ENCODE measurements at places on chromosomes 2 and 18.

DNA sequence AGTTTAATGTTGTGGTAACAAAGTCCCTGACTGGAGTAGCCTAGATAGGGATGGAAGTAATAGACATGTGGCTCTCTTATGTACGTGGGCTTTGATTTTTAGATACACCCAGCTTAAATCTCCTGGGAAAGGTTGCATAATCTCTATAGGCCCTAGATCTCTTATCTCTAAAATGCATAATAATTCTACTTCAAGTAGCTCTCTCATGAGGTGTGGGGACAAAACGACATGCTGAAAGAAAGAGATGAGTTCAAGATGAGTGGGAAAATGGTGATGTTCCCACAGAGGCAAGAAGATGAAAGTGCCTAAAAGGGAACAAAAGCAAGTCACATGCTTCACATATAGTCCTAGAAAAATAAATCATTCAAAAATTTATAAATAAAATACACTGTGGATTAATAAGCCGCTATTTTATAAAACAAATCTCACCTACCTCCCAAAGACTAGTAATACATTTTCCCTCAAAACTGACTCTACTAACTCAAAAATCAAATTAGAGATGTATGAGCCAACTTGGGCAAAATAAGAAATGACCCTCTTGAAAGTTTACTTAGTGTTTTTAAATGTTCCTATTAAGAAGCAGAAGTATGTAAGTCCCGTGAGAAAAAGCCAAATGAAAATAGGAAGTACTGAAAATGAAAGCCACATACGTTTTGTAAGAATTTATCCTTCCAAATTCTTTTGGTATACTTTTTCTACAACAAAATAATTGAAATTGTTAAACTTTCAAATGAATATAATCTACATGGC is 148.2 kb upstream of the ITGA4 start:
- no peak for DNase-seq

- no peak for DNase-seq
Observed at GRCh38 chr18:67406714-67407113, 109.8 kb downstream of the DSEL start.

GRCh38 chr2:1572638-1573037 is 159.4 kb downstream of the TPO start:
- DNase-seq = no peak

- DNase-seq = no peak
Observed at GRCh38 chr2:217934321-217935131, 68.3 kb downstream of the TNS1 start.

- DNase-seq = no peak
Observed at GRCh38 chr18:63879709-63880108, 7.8 kb upstream of the SERPINB2 start.

DNA sequence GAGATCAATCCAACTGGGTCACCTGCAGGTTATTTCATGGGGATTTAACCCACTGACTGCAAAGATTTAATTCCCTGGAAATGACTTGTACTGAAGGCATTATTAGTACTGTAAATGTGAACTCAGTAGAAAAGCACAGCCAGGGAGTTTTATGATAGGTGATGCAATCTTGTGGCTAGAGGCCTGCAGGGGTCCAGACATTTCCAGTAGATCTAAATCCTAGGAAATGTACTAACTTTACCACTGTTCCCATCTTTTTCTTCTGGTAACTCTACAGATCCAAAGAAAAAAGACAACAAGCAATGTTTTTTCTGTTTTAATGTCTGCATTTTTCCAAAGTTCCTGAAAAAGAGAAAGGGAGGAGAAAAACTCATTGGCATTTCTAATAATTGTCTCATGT is 500.1 kb downstream of the ARHGAP15 start:
- no peak for DNase-seq

- no peak for DNase-seq
Observed at GRCh38 chr2:137675584-137676327, 288.5 kb upstream of the HNMT start.

Measured in left forelimb (tissue), 1 donor.